ENCODE measurements at places on chromosomes 16 and 17. TPM values are rescaled to one million over a fixed set of nuclear protein-coding genes. Genes with fewer than 3 reads are reported as not detected.

DNA sequence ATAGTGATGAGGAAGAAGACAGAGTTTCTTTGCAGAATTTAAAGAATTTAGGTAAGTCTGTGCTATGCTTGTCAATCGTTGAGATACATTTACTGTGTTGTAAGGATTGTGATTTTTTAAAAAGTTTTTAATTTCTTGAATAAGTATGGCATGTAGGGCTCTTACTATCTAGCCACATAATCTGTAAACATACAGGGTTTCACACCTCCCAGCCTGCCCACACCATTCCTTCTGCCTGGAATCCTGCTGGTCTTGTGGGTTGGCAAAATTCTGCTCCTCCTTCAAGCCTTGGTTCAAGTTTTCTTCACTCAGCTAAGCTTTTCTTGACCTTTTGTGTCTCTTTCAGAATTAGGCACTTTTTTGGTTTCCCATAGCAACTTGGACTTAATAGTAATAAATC, 7.5 kb downstream of the ZNHIT3 start:
- no peak for DNase-seq

DNA sequence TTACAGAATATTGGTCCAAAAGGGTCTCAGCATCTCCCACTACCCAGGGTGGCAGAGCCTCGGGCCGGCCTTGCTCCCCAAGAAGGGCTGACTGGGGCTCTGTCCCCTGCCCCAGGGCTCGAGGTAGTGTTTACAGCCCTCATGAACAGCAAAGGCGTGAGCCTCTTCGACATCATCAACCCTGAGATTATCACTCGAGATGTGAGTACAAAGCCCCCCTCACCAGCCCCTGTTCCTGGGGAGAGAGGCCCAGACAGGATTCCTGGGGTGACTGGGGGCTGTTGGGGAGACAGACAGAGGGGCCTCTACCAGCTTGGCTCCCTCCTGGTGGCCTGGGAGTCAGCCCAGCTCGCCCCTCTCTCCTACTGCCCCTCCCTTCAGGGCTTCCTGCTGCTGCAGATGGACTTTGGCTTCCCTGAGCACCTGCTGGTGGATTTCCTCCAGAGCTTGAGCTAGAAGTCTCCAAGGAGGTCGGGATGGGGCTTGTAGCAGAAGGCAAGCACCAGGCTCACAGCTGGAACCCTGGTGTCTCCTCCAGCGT, 6.1 kb upstream of the NLRC5 start:
- DNase-seq = no peak

GRCh38 chr16:89061086-89061485, 32.6 kb upstream of the ACSF3 start:
- DNase-seq = no peak

GRCh38 chr16:54053891-54054820, 232.4 kb downstream of the IRX3 start:
- DNase-seq = no peak

- peak; percentile 21 for DNase-seq
These were observed 22.9 kb downstream of the CLUH start for GRCh38 chr17:2688351-2689342.

DNA sequence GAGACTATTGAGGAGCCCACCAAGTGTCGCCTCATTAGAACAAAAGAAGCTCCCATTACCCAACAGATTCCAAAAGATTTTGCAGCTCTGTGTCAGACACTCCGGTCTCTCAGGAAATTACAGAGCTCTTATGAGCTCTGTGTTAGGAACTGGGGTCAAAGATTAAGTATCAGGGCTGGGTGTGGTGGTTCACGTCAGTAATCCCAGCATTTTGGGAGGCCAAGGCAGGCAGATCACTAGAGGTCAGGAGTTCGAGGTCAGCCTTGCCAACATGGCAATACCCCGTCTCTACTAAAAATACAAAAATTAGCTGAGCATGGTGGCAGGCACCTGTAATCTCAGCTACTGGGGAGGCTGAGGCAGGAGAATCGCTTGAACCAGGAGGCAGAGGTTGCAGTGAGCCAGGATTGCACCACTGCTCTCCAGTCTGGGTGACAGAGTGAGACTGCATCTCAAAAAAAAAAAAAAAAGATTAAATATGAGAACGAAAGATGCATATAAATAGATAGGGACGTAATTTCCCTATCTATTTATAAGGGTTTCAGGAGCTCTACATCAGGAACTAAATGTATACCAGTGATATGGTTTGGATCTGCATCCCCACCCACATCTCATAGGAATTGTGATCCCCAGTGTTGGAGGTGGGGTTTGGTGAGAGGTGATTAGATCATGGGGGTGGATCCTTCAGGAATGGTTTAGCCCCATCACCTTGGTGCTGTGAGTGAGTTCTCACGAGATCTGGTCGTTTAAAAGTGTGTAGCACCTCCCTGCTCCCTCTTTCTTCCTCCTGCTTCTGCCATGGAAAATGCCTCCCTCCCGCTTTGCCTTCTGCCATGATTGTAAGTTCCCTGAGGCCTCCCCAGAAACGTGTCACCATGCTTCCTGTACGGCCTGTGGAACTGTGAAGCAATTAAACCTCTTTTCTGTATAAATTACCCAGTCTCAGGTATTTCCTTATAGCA, 111.4 kb downstream of the PRKCA start:
- DNase-seq = no peak

The ACSM2A gene
- under 0.01 TPM for total RNA-seq

- no peak for DNase-seq
These were observed 9.3 kb upstream of the WBP2 start for GRCh38 chr17:75864448-75864871.

The DHX58 gene
- 6.9 TPM for total RNA-seq

DNA sequence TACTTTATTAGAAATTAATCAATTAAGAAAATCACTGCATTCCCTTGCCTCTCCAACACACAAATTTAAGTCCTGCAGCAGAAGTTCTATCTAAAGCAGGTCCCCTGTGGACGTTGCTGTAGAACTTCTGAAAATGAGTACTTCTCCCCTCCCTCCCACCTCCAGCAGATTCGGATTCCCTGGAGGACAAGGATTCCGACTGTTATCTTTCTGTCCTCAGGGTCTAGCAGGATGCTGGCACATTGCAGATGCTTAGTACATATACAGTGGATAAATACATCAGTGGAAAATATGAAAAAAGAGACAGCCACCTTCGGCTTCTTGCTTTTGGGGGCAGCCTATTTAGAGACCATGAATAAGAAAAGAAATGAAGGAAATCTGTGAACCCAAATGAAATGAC, 32.1 kb downstream of the NTN1 start:
- DNase-seq = no peak

The MPP3 gene
- 4.9 TPM for total RNA-seq

The GABARAPL2 gene
- 91.2 TPM for total RNA-seq

The CRYBA1 gene
- total RNA-seq = not detected

DNA sequence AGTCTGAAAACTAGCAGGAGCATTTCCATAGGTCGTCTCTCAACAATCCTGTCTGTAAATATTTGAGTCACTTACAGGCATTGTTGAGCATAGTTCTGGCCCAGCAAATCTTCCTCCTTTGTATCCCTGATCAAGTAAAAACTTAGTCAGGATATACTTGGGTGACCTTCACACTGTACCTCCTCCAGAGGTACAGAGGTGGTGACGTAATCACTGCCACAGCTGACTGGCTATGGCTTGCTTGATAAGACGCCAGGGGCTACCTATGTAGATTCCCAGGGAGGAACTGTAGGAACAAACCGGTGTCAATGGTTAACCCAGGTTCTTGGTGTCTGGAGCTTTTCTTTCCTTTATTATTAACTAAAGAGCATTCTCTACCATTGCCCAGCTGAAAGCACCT, at the start of gene KCNJ16:
KCNJ16 (plus strand) TSS at position 270 of the 400 bp plus-strand sequence. CDS start 56,863 bp downstream, outside the sequence.
- DNase-seq = no peak

The C17orf78 gene
- not detected for total RNA-seq

The SLC7A5 gene
- total RNA-seq = 7.8 TPM

The EVPLL gene
- not detected for total RNA-seq

DNA sequence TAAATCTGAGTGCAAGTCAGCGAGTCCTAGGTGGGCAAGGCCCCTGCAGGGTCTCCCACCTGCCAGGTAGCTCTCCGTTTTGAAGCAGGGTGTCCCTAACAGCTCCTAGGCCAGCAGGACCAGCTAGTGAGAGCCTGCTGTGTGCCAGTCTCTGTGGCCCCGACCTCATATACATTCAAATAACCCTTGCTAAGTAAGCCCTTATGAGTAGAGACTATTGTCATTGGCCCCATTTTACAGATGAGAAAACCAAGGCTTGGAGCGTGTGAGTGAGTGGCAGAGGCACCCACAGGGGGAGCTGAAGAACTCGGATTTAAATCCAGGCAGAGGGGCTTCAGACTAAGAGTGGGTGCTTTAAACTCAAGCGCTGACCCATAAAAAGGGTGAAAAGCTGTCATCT, 39.7 kb upstream of the EMP2 start:
- DNase-seq = no peak

DNA sequence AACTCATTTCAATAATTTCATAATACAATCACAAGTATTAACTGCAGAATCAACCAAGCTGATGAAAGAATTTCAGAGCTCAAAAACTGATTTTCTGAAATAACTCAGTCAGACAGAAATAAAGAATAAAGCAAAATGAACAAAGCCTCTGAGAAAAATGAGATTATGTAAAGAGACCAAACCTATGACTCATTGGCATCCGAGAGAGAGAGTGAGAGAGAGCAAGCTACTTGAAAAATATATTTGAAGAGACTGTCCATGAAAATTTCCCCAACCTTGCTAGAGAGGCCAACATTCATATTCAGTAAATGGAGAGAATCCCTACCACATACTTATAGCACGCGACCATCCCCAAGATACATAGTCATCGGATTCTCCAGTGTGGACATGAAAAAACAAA, 1376.4 kb downstream of the CDH11 start:
- DNase-seq = no peak

DNA sequence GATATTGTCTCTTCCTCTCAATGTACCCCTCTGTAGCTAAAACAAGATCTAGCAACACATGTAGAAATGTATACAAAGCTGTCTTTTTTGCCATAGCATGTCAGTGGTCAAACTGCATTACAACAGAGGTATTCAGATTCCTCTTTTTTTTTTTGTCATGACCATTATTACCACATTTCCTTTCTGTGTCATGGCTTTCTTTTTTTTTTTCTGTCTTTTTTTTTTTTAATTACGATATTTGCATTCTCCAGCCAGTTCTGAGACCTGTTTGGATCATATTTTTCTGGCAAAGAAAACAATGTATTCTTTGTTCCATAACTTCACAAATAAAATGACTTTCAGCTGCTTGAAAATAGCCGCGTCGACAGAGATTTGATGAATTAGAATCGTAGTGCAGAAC, 27.4 kb upstream of the CAPNS2 start:
- DNase-seq = no peak

GRCh38 chr16:88484505-88485365, 31.7 kb downstream of the ZFPM1 start:
- DNase-seq = no peak

Data from dermis blood vessel endothelial cell (primary cell).